ENCODE measurements at places on chromosomes 12 and 14. TPM values are rescaled to one million over a fixed set of nuclear protein-coding genes. Genes with fewer than 3 reads are reported as not detected.

CDH24 gene
- 12.2 TPM for total RNA-seq

KCNJ8 gene
- 15.5 TPM for total RNA-seq

KRT75 gene
- total RNA-seq: not detected

SIVA1 gene
- 284 TPM for total RNA-seq

CMKLR1 gene
- not detected for total RNA-seq

LRRK2 gene
- total RNA-seq: 9.6 TPM

CLMN gene
- total RNA-seq: 0.22 TPM
